H4 (cell line): ENCODE measurements at places on chromosomes 16 and 17. TPM values are rescaled to one million over a fixed set of nuclear protein-coding genes. Genes with fewer than 3 reads are reported as not detected.

- peak; percentile 90 for DNase-seq
These were observed 686.2 kb downstream of the KCNJ2 start for GRCh38 chr17:70855401-70856054.

DNA sequence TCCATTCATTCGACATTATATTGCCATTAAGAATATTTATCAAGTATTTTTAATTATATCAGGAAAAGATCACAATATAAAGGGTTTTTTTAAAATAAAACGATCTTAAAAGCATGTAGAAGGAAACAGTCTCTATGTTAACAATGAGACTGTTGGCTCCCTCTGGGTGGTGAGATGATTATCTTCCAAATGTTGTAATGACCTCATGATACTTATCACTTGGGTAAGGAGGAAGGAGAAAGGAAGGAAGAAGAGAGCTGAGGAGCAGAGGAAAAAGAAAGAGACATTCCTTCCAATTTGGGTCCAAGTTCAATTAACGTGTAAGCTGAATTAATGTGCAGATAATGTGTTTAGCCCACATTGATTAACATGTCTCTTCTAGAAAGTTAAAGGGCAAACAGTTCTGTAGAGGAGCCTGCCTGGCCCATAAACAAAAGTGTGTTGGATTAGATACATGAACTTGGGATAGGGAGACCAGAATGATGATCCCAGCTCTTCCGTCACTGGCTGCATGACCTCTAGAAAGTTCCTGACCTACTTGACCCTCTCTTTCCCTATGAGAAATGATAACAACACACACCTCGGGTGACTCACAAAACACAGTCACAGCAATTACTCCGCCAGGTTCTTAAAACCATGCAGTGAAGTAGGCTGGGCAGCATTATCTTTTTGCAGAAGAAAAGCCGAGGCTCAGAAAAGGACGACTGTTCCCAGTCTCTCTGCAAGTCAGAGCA, 32.0 kb downstream of the PIMREG start:
- DNase-seq, result no peak

GRCh38 chr17:35214631-35215273, 20.6 kb upstream of the SLC35G3 start:
- no peak for DNase-seq

DNA sequence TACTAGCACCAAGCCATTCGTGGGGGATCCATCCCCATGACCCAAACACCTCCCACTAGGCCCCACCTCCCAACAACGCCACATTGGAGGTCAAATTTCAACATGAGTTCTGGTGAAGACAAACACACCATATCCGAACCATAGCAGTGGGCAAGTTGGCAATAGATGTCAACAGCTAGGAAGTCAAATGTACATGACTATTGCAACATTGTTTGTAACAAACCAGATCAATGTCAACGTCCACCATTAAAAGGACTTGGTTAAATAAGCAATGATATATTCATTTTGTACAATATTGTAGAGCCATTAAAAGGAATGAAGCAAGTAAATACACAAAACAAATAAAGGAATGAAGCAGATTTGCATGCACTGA, 26.5 kb upstream of the CIITA start:
- no peak for DNase-seq

- DNase-seq, result no peak
These were observed 52.6 kb upstream of the CRISPLD2 start for GRCh38 chr16:84766978-84767773.

DNA sequence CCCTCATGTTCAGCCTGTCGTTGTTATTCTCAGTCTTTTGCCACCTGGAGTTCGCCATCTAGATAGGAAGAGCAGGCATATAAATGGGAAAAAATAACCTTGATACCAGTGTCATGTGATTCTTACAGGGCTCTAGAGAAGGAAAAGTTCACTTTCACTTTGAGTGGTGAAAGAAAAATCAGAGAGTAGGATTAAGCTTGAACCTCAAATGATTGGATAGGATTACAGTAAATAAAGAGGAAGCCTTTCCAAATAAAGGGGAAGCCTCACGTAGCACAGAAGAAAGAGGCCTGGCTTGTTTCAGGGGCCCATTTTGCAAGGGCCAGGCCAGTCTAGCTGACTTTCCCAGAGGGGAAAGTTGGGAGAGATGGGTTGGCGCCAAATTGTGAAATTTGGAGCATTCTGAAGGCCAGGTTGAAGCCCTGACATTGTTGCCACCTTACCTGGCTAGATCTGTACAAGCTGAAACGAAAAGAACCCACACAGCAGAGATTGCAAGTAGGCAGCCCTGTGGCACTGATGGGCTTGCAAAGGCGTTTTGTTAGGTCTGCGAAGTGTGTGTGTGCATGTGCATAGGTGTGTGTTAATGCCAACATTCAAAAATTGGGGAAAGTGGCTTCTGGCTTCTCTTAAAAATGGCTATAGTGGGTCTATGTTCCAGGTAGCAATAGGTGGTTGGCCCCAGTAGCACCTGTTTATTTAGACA, 38.8 kb downstream of the TMC6 start:
- DNase-seq, result no peak

- no peak for DNase-seq
These were observed 59.1 kb downstream of the PRMT7 start for GRCh38 chr16:68369697-68370580.

GRCh38 chr16:88527186-88527936, 42.8 kb upstream of the ZC3H18 start:
- no peak for DNase-seq

The SP6 gene
- 0.14 and 0.21 TPM in 2 replicates for total RNA-seq

The NPIPA8 gene
- 0.64 and 2.1 TPM in 2 replicates for total RNA-seq

The JPH3 gene
- 3.3 and 4.2 TPM in 2 replicates for total RNA-seq
